GM23248 (cell line): ENCODE measurements at places on chromosomes 4 and X. TPM values are rescaled to one million over a fixed set of nuclear protein-coding genes. Genes with fewer than 3 reads are reported as not detected.

DNA sequence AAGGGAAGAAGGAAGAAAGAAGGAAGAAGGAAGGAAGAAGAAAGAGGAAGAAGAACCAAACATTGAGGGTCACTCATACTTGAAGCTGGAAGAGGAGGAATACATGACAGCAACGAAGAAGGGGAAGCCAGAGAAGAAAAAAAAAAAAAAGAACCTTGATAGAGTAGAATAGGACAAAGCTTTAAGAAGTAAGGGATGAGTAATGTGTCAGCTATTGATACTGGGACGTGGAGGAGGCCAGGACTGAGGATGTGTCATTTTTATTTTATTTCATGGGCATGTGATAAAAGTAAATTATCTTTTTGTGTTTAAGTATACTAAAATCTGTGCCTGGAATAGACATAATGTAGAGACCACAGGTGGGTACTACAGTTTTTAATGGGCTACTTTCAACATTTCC is 6.4 kb downstream of the EDA2R start:
- DNase-seq: peak; percentile 61

GRCh38 chrX:40013266-40014195 is 84.2 kb downstream of the BCOR start:
- DNase-seq: peak; percentile 76

The ARX gene
- not detected in 2 replicates for polyA plus RNA-seq

GRCh38 chrX:130688360-130688759 is 214.6 kb downstream of the ENOX2 start:
- DNase-seq: no peak

The HTT-AS gene
- polyA plus RNA-seq: not detected in 2 replicates

The CSAG3 gene
- polyA plus RNA-seq: not detected in 2 replicates

- DNase-seq: no peak
Measured at GRCh38 chr4:16598597-16599206, 299.7 kb downstream of the LDB2 start.

DNA sequence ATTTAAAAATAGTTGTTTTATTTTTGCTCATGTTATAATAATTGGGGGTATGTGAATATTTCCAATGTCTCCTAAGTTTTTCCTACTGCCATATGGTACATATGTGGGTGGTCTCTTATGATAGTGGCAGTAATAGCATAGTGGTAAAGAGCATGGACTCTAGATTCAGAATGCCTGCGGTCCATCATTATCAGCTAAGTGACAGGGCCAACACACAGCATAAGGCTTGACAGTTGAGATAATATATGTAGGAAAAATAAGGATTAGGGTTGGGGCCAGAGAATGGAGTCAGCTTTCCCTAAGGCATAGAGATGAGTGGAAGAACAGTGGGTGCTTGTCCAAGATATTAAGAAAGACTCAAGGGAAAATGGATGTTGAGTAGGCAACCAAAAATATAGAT is 2707.5 kb downstream of the PCDH7 start:
- DNase-seq: no peak

The HPF1 gene
- polyA plus RNA-seq: 44.4 and 54.1 TPM in 2 replicates

DNA sequence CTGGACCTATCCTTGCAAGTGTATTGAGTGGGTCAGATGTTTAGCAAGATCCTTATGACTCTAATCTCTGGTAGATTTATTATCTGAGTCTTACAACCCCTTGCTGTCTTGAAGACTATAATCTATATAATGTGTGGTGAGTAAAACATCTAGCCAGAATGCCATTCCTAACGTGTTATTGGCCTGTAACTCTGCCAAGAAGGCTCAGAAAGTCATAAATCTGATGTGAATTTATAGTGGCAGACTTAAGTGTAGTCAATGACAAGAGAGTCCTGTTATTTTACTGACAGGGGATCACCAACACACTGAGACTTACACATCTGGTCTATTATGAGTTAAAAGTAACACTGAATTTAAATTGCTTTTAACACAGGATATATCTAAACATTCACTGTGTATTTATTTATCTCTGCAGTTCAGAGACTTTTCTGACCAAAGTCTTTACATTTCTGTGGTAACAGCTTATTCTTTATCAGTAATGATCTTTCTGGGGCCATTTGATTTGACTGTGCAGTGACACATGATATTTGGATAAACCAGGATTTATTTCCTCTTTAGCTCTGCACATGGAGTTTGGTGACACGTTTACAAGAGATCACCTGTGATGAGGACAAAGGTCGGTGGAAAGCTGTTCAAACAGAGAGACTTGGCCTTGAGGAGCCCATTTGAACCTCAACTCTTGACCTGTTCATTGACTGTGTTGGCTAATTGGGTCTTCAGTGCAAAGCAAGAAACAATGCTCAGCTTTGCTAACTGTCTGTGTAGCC is 415.8 kb downstream of the STIM2 start:
- no peak for DNase-seq

The AWAT1 gene
- not detected in 2 replicates for polyA plus RNA-seq

The SPON2 gene
- polyA plus RNA-seq: 5.3 and 5.7 TPM in 2 replicates

GRCh38 chr4:33078145-33078544 is 2358.0 kb downstream of the PCDH7 start:
- no peak for DNase-seq

DNA sequence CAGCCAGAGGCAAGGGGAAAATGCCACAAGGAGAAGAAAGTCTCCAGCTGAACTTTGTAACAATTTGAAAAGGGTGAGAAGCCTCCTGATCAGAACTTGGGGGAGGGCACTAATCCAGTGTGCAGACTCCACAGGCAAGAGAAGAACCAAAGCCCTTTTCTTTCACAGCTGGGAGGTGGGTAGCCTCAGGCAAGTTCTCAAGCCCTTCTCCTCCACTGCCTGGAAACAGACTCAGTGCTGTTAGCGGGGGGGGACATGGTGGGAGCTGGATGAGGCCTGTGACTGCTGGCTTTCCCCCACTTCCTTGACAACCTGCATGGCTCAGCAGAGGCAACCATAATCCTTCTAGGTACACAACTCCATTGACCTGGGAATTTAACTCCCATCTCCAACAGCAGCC is 92.5 kb downstream of the LHFPL1 start:
- no peak for DNase-seq

DNA sequence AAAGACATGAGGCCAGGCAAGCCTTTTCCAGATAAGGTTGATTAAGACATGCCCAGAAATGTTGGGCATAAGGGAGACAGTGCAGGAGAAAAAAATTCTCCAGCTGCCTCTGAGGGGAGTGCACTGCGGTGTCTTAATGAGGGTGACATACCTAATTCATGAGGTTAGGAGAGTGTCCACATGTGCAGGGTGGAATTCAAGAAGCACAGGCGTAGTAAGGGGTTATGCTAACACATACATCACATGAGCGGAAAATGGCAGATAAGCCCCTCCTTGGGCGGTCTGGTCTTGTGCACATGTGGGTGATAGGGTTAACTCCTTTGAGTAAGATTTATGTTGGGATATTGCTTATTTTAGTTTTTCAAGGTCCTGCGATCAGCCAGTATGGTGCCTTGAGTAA is 122.4 kb downstream of the PHKA2 start:
- no peak for DNase-seq

- DNase-seq: peak; percentile 67
Measured at GRCh38 chrX:15242899-15243555, 26.9 kb downstream of the ASB9 start.

- no peak for DNase-seq
Measured at GRCh38 chr4:58808817-58809216, 1698.6 kb upstream of the IGFBP7 start.

- DNase-seq: no peak
Measured at GRCh38 chr4:10656420-10656819, 28.1 kb downstream of the CLNK start.

The TCEAL3 gene
- polyA plus RNA-seq: 53.1 and 58.1 TPM in 2 replicates

DNA sequence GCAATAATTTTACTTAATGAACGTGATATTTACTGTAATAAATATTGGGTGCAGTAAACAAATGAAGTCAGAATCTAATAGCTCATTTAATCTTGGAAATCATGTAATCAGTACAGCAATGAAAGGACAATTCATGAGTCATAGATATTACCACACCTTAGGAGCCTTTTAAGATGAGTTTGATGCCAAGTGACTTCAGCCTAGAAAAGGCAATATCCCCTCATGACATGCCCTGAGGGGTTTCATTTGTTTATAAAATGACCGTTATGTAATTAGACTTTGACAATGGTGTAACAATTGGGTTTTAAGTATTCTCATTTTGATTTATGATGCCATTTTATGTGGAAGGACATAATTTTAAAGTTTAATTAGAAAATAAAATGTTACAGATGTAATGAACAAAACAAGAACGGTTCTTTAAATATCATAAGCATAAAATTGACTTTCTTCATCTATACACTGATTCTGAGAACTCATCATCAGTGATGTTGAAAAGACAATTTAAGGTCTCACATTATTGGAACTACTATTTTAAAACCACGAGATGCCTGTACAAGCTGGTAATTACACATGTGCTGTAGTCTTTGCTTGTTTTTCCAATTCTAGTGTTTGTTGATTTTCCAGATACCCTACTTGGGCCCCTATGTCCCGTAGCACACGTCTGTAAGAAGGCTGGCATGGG is 5.0 kb downstream of the FGF2 start:
- DNase-seq: peak; percentile 71

GRCh38 chr4:189374176-189374575 is 566.5 kb upstream of the FRG1 start:
- no peak for DNase-seq

DNA sequence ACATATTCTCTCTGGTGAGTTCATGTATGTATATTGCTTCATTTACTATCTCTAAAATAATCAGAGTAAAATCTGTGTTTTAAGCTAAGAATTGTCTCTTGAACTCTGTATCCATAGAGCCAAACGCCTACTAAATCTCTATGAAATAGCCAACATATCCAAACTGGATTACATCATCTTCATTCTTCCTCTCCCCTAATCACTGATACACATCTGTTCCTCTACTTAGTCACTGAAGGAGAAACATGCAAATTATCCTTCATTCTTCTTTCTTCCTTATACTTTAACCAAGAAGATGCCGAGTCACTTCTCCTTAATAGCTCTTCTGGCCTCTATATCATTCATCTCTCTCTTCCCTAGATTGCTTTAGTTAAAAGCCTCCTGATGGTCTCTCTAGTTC is 630.4 kb upstream of the FTHL17 start:
- no peak for DNase-seq

The SOWAHD gene
- polyA plus RNA-seq: 0.41 TPM in 1 of 2 replicates, not detected in the other

DNA sequence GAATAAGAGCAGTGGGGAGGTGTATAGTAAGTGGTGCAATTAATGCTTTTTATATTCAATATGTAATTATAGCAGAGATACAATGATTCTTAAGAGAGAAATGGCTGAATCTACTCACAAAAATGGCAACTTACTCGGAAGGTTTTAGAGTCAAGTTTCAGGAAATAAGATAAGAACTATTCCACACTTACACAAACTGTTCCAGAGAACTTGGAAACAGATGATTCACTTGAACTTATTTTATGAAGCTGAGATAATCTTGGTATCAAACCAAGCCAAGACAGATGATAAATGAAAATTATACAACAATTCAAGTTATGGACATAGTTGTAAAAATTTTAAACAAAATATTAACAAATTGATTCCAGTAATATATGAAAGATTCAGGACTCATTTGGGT is 311.3 kb upstream of the HS3ST1 start:
- DNase-seq: no peak

The VCX3B gene
- not detected in 2 replicates for polyA plus RNA-seq

DNA sequence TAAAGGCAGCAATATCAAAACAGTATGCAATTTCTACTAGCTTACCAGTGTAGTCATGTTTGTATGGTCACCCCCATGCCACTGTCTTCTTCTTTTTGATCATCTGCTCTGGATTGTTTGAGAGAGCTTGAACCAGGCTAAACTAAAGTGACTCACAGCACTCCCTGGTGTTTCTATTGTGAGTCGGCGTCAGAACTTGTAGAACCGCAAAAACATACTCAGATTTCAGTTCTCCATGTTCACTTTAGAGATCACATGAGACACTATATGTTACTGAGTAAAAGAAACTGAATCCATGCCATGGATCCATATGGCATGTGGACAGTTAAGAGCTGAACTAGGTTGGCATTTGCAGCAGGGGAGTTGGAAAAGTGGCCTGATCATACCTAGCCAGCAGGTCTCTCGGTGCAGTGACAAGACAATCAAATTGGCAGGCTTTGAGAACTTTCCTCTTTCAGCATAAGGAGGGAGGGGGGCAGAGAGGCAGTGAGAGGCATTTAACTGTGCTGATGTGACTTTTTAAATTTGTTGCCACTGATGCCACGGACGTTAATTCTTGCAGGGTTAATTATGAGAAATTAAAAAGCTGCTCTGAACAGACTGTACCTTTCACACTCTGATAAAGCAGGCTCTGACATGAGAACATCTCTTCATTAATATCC is 88.4 kb downstream of the AFF2 start:
- DNase-seq: peak; percentile 41

The SGCB gene
- polyA plus RNA-seq: 108 and 112 TPM in 2 replicates

The KDR gene
- 0.10 and 0.20 TPM in 2 replicates for polyA plus RNA-seq

DNA sequence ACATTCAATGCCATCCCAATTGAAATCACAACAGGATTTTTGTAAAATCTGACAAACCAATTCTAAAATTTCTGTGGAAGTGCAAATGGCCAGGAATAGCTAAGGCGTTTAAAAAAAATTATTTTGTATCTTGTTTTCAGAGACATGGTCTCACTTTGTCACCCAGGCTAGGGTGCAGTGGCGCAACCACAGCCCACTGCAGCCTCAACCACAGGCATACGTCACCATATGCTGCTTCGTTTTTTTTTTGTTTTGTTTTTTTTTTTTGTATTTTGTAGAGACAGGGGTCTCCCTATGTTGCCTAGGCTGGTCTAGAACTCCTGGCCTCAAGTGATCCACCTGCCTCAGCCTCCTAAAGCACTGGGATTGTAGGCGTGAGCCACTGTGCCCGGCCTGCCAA is 24.5 kb downstream of the ZNF41 start:
- DNase-seq: no peak

DNA sequence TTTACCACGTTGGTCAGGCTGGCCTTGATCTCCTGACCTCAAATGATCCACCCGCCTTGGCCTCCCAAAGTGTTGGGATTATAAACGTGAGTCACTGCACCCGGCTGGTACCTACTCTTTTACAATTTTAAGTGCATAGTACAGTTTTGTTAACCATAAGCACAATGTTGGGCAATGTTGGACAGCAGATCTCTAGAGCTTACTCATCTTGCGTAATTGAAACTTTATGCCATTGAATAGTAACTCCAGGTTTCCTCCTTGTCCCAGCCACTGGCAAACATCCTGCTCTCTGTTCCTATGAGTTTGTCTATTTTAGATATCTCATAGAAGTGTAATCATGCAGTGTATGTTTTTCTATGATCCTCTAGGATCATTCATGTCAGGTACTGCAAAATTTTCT is 9.3 kb upstream of the CPE start:
- peak; percentile 70 for DNase-seq

The DLG3 gene
- 1.2 and 1.7 TPM in 2 replicates for polyA plus RNA-seq
